ENCODE measurements at places on chromosomes 1 and 21.
A peak's percentile ranks its signal among the peaks of the same experiment; 100 is the strongest.

DNA sequence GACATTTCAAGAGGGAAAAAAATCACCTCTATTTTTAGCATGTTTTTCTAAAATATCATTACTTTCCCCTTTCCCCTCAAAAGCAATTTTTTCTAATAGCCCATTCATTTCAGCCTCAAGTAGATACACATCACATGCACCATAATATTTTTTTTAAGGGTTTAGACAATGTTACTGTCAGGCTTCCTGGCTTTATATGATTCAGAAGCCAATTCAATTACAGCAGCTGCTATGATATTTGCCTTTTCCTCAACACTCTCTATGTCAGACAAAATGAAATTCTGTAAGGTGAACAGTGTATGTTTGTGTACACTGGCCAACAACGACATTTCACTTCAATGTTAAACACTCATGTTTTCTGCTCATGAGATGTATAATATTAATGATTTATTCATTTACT lies 46.5 kb downstream of the OMA1 start:
- DNase-seq: no peak

- DNase-seq: no peak
These were observed 56.2 kb upstream of the UBE2U start for GRCh38 chr1:64147045-64147724.

DNA sequence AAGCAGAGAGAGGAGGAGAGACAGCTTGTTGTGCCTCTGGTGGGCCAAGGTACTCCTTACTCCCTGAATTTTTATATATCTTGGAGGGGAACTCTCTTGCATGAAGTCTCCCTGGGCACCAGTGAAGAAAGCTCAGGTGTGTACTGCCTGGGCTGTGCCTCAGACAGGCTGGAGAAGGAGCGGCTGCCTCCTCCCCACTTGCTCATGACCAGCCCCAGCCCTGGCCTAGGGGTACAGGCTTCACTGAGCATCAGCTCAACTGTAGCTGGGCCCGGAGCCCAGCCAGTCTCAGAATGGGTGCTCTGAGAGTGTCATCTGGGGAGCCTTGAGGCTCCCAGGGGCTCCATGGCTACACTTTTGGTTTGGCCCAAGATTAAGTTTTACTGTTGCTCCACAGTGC lies 44.8 kb upstream of the TENT5C start:
- no peak for DNase-seq

DNA sequence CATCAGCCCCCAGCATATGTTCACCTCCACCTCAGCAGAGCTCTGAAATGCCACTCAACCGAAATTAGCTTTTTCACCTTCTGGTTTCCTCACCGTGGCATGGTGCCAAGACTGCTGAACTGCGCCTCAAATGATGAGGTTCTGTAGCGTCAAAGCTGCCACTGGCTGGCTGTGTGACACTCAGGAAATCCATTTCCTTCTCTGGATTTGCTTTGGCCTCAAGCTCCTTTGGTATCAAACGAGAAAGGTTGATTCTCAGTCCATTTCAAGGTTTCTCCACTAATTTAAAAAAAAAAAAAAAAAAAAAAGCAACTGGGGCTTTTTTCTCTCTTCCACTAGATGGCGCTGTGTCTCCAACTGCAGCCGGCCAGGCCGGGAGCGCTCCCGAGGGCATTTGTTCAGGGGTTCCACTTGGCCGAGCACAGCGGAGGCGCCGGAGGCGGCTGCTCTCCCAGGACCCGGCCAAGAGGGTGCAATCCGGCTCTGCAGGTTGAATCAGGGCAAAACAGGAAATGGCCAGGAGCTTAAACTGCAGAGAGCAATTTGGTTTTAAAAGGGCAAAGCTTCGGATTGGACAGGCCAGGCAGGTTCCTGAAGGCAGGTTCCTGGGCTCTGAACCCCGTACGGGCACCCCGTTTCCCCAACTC lies 26.5 kb upstream of the PLA2G2C start:
- peak; percentile 86 for DNase-seq

DNA sequence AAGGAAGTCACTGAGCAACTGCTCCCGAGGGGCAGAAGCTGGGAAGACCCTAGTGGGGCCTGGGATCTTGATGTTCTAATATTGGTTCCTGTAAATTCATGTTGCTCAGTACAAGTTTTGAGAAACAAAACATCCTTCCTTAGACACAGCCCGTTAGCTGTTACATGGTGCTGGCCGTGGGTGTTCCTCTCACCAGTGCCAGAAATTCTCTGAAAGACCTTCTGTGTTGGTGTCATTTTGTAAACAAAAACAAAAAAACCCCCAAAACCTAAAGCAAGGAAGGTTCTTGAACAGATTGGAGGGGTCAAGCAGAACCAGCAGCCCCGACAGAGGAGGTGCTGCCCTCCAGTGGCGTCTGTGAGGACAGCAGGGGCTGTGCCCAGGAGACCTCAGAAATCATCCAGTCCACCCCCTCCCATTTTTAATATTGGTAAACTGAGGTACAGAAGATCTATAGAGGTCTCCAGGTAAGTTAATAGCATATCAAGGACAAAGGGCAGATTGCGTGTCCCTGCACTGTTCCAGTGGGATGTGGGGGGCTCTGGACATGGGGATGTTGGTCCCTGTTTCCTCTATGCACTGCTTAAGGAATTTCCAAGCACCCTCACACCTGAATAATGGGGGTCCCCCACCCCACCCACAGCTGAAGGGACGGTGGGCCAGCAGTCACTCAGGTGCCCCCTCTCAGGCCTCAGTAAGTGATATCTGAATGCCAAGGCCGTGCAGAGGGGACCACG lies 38.2 kb downstream of the SLC2A7 start:
- DNase-seq: no peak

GRCh38 chr1:58352476-58353092 lies 193.9 kb downstream of the OMA1 start:
- DNase-seq: no peak

- DNase-seq: peak; percentile 48
These were observed 821 bp upstream of the KHDRBS1 start for GRCh38 chr1:32012709-32013385.

GRCh38 chr1:41333146-41333784 lies 28.0 kb upstream of the FOXO6 start:
- DNase-seq: no peak

DNA sequence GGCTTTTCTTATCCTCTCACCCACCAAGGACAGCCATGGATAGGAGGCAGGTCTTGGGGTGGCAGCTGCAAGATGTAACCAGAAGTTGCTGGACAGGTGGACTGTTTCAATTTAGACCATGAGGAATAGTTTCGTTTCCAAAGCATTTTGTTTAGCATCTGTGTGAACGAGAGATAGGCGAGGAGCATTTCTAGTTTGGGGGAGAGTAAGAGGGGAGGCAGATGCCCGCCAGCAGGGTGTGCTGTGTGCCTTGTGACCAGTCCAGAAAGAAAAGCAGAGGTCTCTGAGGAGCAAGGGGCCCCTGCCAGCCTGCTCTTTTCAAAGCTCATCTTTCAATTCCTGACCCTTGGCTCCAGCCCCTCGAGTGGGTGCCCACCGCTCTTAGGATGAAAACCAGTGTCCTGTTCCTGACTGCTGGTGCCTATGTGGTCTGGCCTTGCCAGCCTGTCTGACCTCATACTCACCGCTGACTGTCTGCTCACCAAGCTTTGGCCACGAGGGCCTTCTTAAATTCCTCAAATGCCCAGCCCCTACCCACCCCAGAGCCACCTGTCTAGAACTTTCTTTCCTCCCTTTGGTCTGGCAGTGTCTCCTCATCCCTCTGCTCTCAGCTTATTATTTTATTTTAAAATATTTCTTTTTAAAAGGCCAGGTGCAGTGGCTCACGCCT lies 8.5 kb downstream of the SERINC2 start:
- no peak for DNase-seq

DNA sequence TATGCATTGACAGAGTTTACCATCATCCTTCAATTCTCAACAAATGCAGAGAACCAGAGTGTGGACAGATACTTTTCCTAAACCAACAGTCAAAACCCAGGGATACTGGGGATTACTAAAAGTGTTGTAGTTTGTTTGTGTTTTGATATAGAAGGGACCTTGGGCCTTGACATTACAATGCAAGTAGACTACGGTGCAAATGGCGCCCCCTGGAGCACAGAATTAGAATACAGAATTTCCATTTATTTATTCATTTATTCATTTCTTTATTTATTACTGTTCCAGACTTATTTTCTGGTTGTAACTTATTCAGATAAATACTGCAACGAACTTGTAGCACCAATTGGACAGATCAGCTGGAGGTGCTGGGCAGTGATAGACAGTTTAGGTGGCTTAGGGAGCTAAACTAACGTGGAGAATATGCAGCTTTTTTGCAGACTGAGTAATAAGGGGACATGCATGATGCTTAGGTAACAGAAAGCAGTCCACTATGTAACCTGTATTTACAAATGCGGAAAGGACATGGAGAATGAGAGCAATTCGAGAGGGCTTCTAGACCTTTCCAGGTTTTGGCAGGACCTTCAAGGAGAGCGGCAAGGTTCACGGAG lies 42.6 kb downstream of the KIRREL1 start:
- no peak for DNase-seq
